Mesothelial cell of epicardium (in vitro differentiated cells): ENCODE measurements at places on chromosomes 2 and 18. TPM values are rescaled to one million over a fixed set of nuclear protein-coding genes. Genes with fewer than 3 reads are reported as not detected.

RAD51AP2 gene
- total RNA-seq: 0.13 to 0.18 TPM (median 0.16 TPM) in 3 replicates

GRCh38 chr18:32469691-32470459 is 807 bp downstream of the GAREM1 start:
- peaks cover 34% of the 10 kb centered on the region for H3K4me1 ChIP-seq
- peak; percentile 54 for DNase-seq
- H3K36me3 ChIP-seq: no peaks in the 10 kb centered on the region
- peaks cover 30% of the 10 kb centered on the region for H3K27me3 ChIP-seq
- H3K4me3 ChIP-seq: peak overlapping the region; percentile 80
- peak overlapping the region; percentile 80 for H3K27ac ChIP-seq

DNA sequence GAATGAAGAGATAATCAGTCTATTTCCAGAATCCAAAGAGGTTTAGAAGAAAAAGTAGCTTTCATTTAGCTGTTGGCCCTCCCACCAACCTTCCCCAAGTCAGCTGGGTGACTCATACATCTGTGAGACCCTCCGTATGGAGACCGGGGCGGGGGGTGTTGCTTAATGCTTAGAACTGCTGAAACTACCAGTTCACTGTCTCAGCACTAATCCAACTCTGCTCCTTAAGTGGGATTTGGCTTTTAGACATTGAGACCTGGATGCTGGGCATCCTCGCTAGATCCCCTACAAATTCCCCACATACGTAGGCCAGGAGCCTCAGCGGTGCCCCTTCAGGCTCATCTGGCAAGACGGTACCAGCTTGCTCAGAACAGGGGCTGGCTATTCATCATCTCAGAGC is at the start of gene SAG:
TSS of gene SAG (plus strand) at position 252 of the 400 bp plus-strand sequence. CDS start 1,374 bp downstream, outside the sequence.
- H3K27ac ChIP-seq: no peak within 1 kb of the TSS
- no peaks in the 10 kb centered on the region for H3K36me3 ChIP-seq
- DNase-seq: no peak
- H3K4me1 ChIP-seq: no peaks in the 10 kb centered on the region

- H3K36me3 ChIP-seq: no peaks in the 10 kb centered on the region
- no peak overlapping the region for H3K27ac ChIP-seq
Measured at GRCh38 chr2:199984755-199985154, 29.4 kb downstream of the MAIP1 start.

DNA sequence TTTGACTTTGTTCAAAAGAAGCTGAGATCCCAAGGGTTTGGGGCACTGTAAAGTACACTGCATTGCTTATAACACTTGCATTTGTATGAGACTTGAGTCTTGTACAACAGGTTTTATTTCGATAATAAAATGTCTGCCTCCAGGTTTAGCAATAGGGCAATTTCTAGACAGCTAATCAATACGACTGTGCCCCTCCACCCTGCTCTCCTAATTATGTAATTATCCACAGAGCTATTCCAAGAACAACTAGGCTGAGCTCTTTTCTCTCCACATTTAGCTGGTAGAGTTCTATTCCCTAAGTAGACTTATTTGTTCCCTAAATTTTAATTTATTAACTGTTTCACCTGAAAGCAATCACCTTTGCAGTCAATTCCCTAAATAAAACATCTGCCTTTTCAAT is 52.9 kb upstream of the LINC00305 start:
- peaks cover 20% of the 10 kb centered on the region for H3K4me1 ChIP-seq
- no peak overlapping the region for H3K4me3 ChIP-seq
- H3K27me3 ChIP-seq: no peaks in the 10 kb centered on the region
- H3K36me3 ChIP-seq: no peaks in the 10 kb centered on the region
- no peak overlapping the region for H3K27ac ChIP-seq

- no peak for DNase-seq
- H3K36me3 ChIP-seq: peaks cover 12% of the 10 kb centered on the region
- no peak overlapping the region for H3K27ac ChIP-seq
Measured at GRCh38 chr18:75592527-75592926, 165.0 kb upstream of the SMIM21 start.

- no peak overlapping the region for H3K27ac ChIP-seq
- H3K27me3 ChIP-seq: peaks cover 35% of the 10 kb centered on the region
- H3K4me3 ChIP-seq: no peak overlapping the region
- no peaks in the 10 kb centered on the region for H3K36me3 ChIP-seq
- peaks cover 24% of the 10 kb centered on the region for H3K4me1 ChIP-seq
Measured at GRCh38 chr18:65754121-65754520, 3.3 kb downstream of the CDH7 start.

DNA sequence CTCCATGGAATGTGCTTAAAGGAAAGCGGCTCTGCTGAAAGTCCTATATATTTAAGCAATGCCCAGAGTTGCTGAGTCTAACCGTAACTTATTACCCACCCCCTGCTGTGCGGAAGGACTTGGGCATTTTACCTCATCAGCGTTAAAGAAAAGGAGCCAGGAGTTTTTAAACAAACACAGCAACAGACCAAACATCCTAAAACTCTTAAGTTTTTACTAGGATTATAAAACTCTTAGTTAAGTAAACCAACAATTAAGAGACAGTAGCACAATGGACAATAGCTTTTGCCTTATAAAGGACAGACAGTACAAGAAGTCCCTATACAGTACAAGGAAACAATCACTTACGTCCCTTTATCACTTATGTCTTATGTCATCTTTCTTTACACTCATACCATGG is 90.2 kb downstream of the ZNF521 start:
- H3K4me3 ChIP-seq: no peak overlapping the region
- H3K27ac ChIP-seq: no peak overlapping the region
- no peak for DNase-seq
- no peaks in the 10 kb centered on the region for H3K27me3 ChIP-seq

GRCh38 chr2:183091318-183091953 is 12.9 kb downstream of the DUSP19 start:
- H3K27ac ChIP-seq: no peak overlapping the region
- H3K4me3 ChIP-seq: no peak overlapping the region
- no peaks in the 10 kb centered on the region for H3K36me3 ChIP-seq
- no peak for DNase-seq

DNA sequence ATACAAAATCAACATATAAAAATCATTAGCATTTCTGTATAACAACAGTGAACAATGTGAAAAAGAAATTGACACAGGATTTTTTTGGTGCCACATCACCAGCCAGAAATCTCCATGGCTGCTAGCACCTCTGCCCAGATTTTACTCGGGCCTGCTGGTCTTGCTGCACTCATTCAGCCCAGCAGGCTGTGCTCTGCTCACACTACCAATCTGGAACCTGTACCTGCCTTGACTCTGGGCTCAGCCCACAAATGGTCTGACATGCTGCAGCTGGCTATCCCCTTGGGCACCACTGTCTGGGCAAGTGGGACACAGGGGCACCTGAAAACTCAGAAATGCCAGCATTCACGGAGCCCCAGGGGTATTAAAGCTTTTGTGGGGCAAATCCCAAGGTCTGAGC is 392.5 kb upstream of the NRXN1 start:
- H3K27ac ChIP-seq: no peak overlapping the region
- DNase-seq: no peak
- H3K27me3 ChIP-seq: peaks cover 2% of the 10 kb centered on the region
